ENCODE measurements at places on chromosomes 11 and 22.

GRCh38 chr11:111606986-111607385 is 4.7 kb downstream of the SIK2 start:
- no peak for DNase-seq

- DNase-seq, result no peak
Measured at GRCh38 chr11:45048870-45049691, 97.4 kb upstream of the PRDM11 start.

GRCh38 chr11:69131644-69132300 is 24.0 kb upstream of the SMIM38 start:
- no peak for DNase-seq

DNA sequence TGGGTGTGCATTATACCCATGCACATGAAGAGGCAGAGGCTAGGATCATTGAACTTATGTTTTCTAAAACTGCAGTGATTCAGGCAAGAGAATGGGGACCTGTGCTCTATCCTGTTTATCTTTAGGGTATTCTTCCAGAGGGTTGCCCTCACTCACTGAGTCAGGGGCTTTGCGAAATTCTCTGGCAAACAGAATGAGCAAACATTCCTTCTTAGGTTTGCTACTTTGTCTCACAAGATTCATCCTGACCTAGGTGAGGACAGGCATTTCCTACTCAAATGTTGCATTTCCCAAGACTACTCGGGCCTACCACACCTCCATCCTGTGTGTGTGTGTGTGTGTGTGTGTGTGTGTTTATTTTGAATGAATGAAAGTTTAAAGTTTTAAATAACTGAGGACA is 2.7 kb upstream of the EIF3M start:
- no peak for DNase-seq

DNA sequence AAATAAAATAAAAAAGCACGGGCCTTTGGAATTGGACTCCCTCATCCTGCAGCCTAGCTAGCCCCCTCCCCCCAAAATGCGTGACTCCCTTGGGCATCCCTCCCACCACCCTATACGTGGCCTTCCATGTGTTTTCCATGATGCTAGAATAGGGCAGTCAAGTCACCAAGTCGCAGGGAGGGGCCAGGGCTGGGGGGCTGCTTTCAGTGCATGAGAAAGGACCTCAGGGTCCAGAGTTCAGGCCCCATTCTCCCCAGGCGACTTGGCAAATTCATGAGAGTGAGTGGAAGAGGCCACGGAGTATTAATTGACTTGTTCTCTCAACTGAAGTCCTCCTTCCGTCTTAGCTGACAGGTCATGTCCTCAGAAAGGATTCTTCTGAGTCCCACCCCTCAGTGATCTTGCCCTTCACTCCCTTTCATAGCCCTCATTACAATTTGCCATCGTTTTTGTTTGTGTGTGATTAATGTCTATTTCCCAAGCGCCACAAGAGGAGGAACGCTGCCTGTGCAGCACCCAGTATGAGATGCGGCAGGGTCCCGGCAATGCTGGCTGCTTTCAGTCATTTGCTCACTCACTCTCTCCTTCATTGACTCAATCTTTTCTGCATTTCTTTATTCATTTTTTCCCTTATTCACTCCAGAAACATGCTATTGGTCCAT is 17.4 kb downstream of the LRRC32 start:
- no peak for DNase-seq

All from DMS153 (cell line).